Stimulated activated CD8-positive, alpha-beta memory T cell treated with anti-CD3 and anti-CD28 coated beads, Interleukin-7, amount 100 ng/mL, for 48 hours (primary cell): ENCODE measurements at places on chromosomes 2 and 18.

- DNase-seq = no peak
These were observed 107.4 kb downstream of the NCK2 start for GRCh38 chr2:105852066-105852465.

- DNase-seq = no peak
These were observed 34.7 kb downstream of the ST3GAL5 start for GRCh38 chr2:85854166-85854509.

- no peak for DNase-seq
These were observed 2.0 kb downstream of the SNORC start for GRCh38 chr2:232871835-232872736.

- DNase-seq = no peak
These were observed 32.7 kb upstream of the MAP4K3 start for GRCh38 chr2:39469807-39470206.

- no peak for DNase-seq
These were observed 95.6 kb downstream of the NDUFA10 start for GRCh38 chr2:239929504-239929903.

DNA sequence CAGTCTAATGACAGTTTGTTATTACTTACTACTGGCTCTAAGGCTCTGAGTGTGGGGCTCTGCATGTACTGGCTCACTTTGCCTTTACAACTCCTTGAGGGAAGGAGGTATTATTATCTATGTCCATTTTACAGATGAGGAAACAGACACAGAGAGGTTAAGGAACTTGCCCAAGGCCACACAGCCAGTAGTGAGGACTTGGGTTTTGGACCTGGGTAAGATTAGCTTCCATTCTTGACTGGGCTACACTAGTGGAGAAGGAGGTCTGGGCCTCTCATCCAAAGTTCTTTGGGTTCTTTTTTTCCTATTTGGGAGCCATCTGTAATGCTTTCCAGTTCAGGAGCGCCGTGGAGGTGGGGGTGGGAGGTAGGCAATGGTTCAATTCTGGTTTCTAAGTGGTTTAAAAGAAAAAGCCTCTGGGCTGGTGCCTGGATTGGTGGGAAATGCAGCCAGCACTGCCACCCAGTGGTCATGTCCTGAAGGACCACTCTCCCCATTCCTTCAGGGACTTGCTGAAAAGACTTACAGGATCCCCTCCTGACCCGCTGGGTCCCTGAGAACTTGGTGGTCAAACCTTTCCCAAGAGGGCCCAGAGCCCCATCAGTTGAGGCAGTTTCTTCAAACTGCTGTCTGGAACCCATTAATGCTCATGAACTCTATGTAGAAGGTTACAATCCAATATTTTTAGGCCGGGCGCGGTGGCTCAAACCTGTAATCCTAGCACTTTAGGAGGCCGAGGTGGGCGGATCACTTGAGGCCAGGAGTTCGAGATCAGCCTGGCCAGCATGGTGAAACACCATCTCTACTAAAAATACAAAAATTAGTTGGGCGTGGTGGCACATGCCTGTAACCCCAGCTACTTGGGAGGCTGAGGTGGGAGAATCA, 38.6 kb upstream of the NOTO start:
- DNase-seq = no peak

- DNase-seq = no peak
These were observed 110.9 kb downstream of the STK39 start for GRCh38 chr2:168136392-168136977.

GRCh38 chr2:66443979-66444861, 9.3 kb downstream of the MEIS1 start:
- DNase-seq = no peak

DNA sequence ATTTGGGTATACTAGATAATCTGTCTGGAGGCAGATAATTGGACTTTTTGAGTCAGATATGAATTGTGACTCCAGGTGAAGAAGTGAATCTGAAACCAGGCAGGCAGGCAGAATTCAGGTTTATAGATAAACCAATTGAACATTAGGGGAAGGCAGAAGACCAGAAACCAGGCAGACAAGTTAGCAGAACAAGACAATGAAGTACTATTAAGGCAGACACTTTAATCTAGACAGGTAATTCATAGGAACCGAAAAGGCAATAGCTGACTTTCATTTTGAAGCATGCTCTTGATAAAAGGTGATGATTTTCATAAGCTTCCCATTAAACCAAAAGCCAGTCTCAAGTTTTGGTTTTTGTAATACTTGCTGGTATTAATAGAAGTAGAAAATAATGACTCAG, 19.3 kb upstream of the SLC4A10 start:
- no peak for DNase-seq

- DNase-seq = no peak
These were observed 54.3 kb downstream of the DGKD start for GRCh38 chr2:233408366-233409285.

DNA sequence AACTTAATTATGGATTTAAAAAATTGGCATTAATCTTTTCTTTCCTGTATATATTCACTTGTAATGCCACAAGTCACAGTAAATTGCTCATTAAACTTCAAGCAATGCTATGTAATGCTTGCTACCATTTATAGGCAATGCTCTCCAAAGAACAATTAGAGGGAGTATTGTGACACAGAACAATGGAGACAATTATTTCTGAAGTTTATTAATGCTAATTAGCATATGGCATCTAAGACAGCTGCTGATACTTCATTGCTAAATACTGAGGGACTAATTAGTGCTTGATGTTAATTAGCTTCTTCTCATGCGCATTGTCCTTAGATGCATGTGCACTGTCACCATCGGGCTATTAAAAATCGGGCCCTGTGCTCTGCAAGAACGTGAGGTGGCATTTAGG, 1012.8 kb downstream of the SOCS6 start:
- no peak for DNase-seq

DNA sequence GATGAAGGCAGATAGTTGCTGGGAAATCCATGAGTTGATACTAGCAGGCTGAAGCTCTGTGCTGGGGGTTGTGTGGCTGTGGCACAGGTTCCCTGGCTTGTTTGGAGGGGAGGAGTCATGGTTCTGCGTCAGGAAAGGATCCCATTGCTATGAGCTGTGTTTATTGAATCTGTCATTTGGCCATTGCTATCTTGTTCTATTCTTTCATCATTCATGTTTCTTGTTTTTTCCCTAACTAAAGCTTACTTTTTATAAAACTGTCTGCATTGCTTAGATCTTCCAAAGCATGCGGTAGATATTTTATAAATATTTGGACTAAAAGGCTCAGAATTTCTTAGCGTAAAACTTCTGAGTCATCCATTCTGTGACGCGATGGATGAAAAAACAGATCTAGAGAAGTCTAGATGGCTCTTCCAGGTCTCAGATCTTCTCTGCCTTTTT, 335.3 kb downstream of the PTPRM start:
- no peak for DNase-seq

DNA sequence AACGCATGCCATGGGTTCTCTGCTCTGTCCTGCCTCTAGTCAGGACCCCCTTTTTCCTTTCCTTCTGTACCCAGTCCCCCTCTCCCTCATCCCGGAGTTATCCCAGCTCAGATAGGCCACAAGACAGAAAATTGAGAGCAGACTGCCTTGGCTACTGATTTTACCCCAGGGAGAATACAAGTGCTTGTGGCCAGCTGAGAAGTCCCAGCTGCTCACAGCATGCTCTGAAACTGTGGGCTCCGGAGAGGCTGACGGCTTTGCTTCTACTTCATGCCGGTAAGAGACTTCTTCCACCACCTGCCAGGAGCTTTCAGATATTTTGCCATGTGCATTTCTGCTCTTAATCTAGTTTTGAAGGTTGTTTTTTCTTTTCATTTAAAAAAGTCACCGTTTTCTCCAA, 20.0 kb upstream of the SIX2 start:
- no peak for DNase-seq

- DNase-seq = no peak
These were observed 680 bp downstream of the ASNSD1 start for GRCh38 chr2:189661957-189662321.

GRCh38 chr2:72917877-72918553, 696 bp downstream of the EMX1 start:
- DNase-seq = no peak

- DNase-seq = no peak
These were observed 52.7 kb upstream of the MAPK4 start for GRCh38 chr18:50507120-50507590.

DNA sequence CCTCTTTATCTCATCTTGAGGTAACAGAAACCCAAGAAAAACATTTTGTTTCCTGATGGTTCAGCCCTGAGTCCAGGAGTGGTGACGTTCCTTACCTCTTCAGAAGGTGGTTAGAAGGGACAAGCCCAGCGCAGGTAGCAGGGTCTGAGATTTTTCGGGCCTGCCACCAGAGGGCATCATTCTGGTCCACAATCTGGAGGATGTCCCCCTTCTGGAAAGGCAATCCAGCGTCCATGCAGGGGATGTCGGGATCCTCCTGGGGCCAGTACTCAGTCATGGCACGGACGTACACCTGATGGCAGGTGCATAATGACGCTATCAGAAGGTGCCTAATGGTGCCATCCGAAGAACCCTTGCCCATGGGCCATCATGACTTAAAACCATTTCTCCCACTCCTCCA, 17.7 kb downstream of the MPP4 start:
- DNase-seq = no peak

DNA sequence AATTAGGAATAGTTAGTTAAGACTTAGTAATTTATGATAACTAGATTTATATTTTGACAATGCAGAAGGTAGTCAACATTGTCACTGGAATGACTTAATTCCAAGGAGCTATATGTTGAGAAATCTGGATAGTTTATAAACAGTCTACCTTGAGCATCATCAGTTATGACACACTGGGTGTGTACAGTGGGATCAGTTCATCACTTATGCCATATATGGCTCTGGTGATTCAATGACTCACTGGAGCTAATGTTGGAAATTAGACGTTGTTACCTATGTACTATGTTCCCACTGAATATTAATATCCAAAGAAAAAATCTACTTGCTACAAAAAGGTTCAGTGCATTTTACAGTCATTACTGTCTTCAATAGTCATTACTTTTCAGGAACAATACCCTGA, 34.0 kb upstream of the ITPRID2 start:
- DNase-seq = no peak

GRCh38 chr18:27042177-27042576, 142.9 kb downstream of the CHST9 start:
- DNase-seq = no peak

DNA sequence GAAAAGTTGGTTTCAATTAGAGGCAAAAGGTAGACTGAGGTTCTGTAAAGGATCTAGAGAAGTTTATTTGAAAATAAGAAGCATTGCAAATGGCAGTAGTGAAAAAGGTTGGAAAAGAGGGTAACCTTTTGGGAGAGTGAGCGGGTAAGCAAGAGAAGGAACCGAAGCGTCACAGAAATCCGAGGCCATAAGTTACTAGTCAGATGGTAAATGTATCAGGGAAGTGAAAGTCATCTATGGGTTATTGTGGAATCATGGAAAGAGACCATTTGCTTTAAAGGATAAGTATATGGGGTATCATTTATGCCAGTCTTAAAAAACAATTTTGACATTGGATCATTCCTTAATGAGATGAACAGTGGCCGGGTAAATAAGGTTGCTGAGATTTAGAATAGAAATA, 30.5 kb downstream of the EML4 start:
- no peak for DNase-seq

GRCh38 chr2:164014791-164015190, 279.0 kb upstream of the FIGN start:
- no peak for DNase-seq

DNA sequence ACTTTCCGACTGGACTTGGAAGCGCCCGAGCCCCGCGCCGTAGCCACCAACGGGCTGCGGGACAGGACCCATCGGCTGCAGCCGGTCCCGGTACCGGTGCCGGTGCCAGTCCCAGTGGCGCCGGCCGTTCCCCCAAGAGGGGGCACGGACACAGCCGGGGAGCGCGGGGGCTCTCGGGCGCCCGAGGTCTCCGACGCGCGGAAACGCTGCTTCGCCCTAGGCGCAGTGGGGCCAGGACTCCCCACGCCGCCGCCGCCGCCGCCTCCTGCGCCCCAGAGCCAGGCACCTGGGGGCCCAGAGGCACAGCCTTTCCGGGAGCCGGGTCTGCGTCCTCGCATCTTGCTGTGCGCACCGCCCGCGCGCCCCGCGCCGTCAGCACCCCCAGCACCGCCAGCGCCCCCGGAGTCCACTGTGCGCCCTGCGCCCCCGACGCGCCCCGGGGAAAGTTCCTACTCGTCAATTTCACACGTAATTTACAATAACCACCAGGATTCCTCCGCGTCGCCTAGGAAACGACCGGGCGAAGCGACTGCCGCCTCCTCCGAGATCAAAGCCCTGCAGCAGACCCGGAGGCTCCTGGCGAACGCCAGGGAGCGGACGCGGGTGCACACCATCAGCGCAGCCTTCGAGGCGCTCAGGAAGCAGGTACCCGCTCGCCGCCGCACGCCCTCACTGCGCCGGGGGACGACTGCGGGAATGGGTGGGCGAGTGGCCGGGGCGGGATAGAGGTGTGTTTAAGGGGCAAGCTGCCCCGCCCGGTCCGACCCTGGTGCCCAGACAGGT, 713 bp downstream of the ATOH8 start:
- DNase-seq = no peak

- DNase-seq = no peak
These were observed 42.4 kb upstream of the NABP1 start for GRCh38 chr2:191635333-191636234.

DNA sequence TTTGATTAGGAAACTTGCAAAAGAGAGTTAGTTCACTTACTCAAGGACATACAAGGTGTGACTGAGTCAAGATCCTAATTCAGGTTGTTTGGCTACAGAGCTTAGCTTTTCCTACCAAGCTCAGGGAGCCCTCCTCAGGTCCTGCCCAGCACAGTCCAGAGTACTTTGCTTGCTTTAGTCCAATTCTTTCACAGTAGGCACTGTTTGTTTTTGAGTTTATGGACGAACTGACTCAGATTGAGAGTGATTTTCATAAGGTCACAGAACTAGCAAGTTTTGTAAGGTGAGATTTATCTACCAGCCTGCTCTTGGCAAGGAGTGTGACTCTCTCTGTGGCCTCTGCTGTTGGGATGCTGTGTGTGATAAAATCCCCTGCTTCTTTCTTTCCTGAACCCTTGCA, 310.5 kb downstream of the PTPRM start:
- DNase-seq = no peak

DNA sequence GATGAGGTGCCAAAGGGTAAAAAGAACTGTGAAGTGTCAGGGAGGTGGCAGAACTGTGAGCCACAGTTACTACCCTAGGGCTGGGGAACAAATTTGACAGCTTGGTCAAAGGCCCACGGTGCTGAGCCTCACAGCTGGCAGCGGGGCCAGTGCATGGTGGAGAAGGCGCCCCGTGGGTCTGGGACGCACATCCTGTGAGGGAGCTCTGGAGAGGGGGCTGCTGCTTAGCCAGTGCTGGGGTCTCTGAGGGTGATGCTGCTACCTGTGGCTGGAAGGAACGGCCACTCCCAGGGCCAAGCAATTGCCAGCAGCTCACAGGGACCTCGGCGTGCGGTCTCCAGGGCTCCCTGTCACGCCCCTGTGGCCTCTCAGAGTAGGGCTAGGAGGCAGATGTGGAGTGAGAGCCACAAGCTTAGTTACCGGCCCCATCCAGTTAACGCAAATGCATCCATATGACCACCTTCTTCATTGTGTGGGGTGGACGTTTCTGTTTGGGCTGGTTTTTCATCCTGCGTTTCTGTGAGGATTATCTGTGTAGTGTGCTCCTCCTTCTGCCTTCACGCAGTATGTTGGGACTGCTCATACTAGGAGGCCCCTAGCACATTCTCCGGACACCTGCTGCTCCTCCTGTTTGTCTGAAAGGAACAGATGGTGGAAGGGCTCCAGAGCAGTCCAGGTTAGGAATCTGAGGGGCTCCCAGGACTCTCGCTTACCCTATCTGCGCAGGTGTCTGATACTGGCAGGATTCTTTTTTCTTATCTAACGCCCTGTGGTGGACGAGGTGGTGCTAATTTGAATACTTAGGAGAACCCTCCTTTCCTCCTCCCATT, 26.0 kb downstream of the STK25 start:
- no peak for DNase-seq
